Smooth muscle cell of bladder (primary cell): ENCODE measurements at places on chromosomes 5 and 9. TPM values are rescaled to one million over a fixed set of nuclear protein-coding genes. Genes with fewer than 3 reads are reported as not detected.

Gene IL5
- total RNA-seq: not detected in 2 replicates

Gene ANKRD20A1
- total RNA-seq: under 0.01 and 0.14 TPM in 2 replicates

Gene TLX3
- not detected in 2 replicates for total RNA-seq

Gene CD14
- 2.9 and 8.8 TPM in 2 replicates for total RNA-seq

Gene FOXE1
- total RNA-seq: not detected in 2 replicates

Gene TJP2
- total RNA-seq: 29.6 and 41.8 TPM in 2 replicates

Gene FAM200C
- 3.0 TPM in 2 replicates for total RNA-seq

Gene MRPL22
- total RNA-seq: 23.3 and 32.4 TPM in 2 replicates

Gene SH2D3C
- under 0.01 and 0.37 TPM in 2 replicates for total RNA-seq

Gene PLK2
- total RNA-seq: 271 and 524 TPM in 2 replicates

Gene AQP3
- total RNA-seq: 5.7 and 12.2 TPM in 2 replicates

Gene SLC6A3
- under 0.01 TPM in 1 of 2 replicates, not detected in the other for total RNA-seq

Gene CDH9
- 0.18 TPM in 1 of 2 replicates, not detected in the other for total RNA-seq

Gene SLC6A18
- total RNA-seq: not detected in 2 replicates

Gene COL15A1
- 164 and 267 TPM in 2 replicates for total RNA-seq

Gene LAMC3
- total RNA-seq: 0.09 and 0.28 TPM in 2 replicates

Gene SPINK6
- 3.1 and 15.6 TPM in 2 replicates for total RNA-seq

Gene ZFP62
- 16.6 and 19.0 TPM in 2 replicates for total RNA-seq

Gene PCDHGA10
- total RNA-seq: 4.3 and 5.4 TPM in 2 replicates

Gene PCDHA9
- total RNA-seq: under 0.01 and 0.18 TPM in 2 replicates

Gene PNPLA7
- total RNA-seq: 0.57 and 1.1 TPM in 2 replicates
